ENCODE measurements at places on chromosomes 3 and 15. TPM values are rescaled to one million over a fixed set of nuclear protein-coding genes. Genes with fewer than 3 reads are reported as not detected.

- DNase-seq: no peak
- H3K27me3 ChIP-seq: no peaks in the 10 kb centered on the region
- no peaks in the 10 kb centered on the region for H3K4me1 ChIP-seq
Measured at GRCh38 chr3:146569314-146569713, 24.9 kb upstream of the PLSCR1 start.

Gene TMEM40
- not detected for total RNA-seq

DNA sequence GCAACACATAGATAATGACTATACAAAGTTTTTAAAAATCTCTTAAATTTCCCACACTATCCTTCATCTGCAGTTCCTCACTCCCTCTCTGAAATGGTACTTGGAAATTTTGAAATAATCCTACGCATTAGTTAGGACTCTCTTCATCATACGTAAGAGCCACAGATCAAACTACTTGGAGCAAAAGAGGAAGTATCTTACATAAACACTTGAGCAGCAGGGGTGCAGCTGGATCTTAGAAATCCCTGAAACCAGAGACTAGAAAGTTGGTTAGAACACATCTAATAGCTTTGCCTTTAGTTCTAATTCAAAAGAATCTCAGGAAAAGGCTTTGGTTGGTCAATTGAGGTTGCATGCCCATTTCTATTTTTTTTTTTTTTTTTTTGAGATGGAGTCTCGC lies 38.8 kb upstream of the ZNF445 start:
- no peaks in the 10 kb centered on the region for H3K27me3 ChIP-seq
- H3K4me3 ChIP-seq: no peak overlapping the region
- no peak for DNase-seq
- H3K36me3 ChIP-seq: no peaks in the 10 kb centered on the region

GRCh38 chr3:133301194-133301593 lies 98.7 kb upstream of the BFSP2 start:
- no peaks in the 10 kb centered on the region for H3K36me3 ChIP-seq
- H3K4me1 ChIP-seq: no peaks in the 10 kb centered on the region
- no peak overlapping the region for H3K4me3 ChIP-seq
- H3K27ac ChIP-seq: no peak overlapping the region

DNA sequence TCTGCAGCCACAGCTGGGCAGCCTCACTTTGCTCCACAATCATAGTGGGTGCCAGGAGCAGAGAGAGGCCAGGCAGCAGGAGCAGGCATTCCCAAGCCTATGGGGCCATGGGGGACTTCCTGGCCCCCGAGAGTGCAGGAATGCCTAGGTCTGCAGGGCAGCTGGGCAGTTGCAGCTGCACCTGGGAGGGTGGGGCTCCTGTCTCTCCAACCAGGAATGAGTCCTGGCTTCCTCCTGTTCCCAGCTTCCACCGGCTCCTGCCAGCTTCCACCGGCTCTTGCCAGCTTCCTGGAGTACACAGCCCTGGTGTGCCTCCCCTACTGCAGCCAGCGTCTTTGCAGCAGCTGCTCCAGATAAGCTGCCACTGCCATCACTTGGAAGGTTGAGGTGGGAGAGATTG lies 86.3 kb upstream of the CDV3 start:
- H3K27ac ChIP-seq: no peak overlapping the region
- H3K4me3 ChIP-seq: no peak overlapping the region
- no peaks in the 10 kb centered on the region for H3K36me3 ChIP-seq
- H3K4me1 ChIP-seq: no peaks in the 10 kb centered on the region

- H3K4me3 ChIP-seq: no peak overlapping the region
- DNase-seq: no peak
- peaks cover 43% of the 10 kb centered on the region for H3K36me3 ChIP-seq
- H3K27ac ChIP-seq: no peak overlapping the region
- no peaks in the 10 kb centered on the region for H3K27me3 ChIP-seq
Measured at GRCh38 chr3:123148772-123149171, 53.0 kb upstream of the SEC22A start.

GRCh38 chr15:77461486-77461885 lies 40.8 kb downstream of the HMG20A start:
- H3K27ac ChIP-seq: no peak overlapping the region
- H3K4me1 ChIP-seq: peaks cover 20% of the 10 kb centered on the region
- H3K27me3 ChIP-seq: no peaks in the 10 kb centered on the region
- H3K4me3 ChIP-seq: no peak overlapping the region

Gene CDHR4
- 0.68 TPM for total RNA-seq

DNA sequence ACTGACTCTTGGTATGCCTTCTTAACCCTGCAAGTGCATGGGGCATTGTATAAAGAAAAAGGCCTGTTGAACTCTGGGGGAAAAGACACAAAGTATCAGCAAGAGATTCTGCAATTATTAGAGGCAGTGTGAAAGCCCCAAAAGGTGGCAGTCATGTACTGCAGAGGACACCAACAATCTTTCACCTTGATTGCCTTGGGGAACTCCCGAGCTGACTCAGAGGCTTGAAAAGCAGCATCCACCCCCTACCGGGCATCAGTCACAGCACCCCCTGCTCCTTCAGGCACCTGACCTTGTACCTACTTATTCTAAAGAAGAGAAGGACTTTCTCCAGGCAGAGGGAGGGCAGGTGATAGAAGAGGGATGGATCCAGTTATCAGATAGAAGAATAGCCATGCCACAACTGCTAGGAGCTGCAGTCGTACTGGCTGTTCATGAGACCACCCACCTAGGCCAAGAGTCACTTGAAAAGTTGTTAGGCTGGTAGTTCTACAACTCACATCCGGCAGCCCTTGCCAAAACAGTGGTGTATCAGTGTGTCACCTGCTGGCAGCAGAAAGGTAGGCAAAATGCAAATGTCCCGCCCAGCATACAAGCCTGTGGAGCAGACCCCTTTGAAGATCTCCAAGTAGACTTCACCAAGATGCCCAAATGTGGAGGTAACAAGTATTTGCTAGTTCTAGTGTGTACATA lies 241.6 kb upstream of the CNTN6 start:
- no peaks in the 10 kb centered on the region for H3K27me3 ChIP-seq
- DNase-seq: no peak
- H3K4me1 ChIP-seq: no peaks in the 10 kb centered on the region
- no peak overlapping the region for H3K4me3 ChIP-seq
- no peaks in the 10 kb centered on the region for H3K36me3 ChIP-seq

DNA sequence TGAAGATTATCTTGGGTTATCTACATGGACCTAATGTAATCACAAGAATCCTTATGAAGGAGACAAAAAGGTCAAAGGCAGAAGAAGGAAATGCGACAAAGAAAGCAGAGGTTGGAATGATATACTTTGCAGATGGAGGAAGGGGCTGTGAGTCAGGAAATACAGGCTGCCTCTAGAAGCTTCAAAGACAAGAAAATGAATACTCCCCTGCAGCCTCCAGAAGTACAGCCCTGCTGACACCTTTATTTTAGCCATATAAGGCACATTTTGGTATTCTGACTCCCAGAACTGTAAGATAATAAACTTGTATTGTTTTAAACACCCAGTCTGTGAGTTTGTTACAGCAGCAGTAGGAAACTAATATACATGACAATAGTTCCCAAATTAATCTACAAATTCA lies 58.6 kb downstream of the SIDT1 start:
- no peak overlapping the region for H3K27ac ChIP-seq
- DNase-seq: no peak
- H3K36me3 ChIP-seq: no peaks in the 10 kb centered on the region

DNA sequence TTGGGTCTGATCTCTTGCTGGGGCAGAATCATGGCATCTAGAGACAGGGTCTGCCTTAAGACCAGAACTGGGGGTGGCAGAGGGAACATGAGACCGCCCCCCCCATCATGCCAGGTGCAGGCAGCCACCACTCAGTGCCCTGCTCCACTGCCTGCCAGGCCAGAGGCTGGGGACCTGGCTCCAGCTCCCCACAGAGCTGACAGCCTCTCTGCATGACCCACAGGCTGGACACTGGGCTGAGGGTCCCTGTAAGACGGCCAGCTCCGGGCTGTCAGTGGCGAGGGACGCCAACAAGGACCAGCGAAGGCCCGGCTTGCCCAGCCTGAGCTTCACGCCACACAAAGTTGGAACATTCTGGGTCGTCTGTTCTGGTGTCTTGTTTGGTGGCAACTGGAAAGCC lies 145.6 kb downstream of the NSMCE3 start:
- H3K4me1 ChIP-seq: no peaks in the 10 kb centered on the region
- DNase-seq: no peak
- no peak overlapping the region for H3K4me3 ChIP-seq
- no peaks in the 10 kb centered on the region for H3K27me3 ChIP-seq
- no peak overlapping the region for H3K27ac ChIP-seq
- H3K36me3 ChIP-seq: no peaks in the 10 kb centered on the region

GRCh38 chr3:30751610-30752299 lies 142.7 kb downstream of the GADL1 start:
- H3K4me3 ChIP-seq: no peak overlapping the region
- no peaks in the 10 kb centered on the region for H3K36me3 ChIP-seq
- no peak for DNase-seq
- H3K4me1 ChIP-seq: no peaks in the 10 kb centered on the region
- H3K27me3 ChIP-seq: no peaks in the 10 kb centered on the region
- H3K27ac ChIP-seq: no peak overlapping the region

GRCh38 chr15:100918690-100919480 lies at the start of gene LRRK1:
Gene LRRK1 (plus strand): TSS chr15:100919357. CDS start chr15:100924633, 5,276 bp downstream.
- no peaks in the 10 kb centered on the region for H3K36me3 ChIP-seq
- no peaks in the 10 kb centered on the region for H3K27me3 ChIP-seq
- H3K4me3 ChIP-seq: peak within 1 kb of the TSS; percentile 79
- peaks cover 16% of the 10 kb centered on the region for H3K4me1 ChIP-seq

GRCh38 chr3:101362406-101362805 lies 42.0 kb upstream of the IMPG2 start:
- no peaks in the 10 kb centered on the region for H3K4me1 ChIP-seq
- H3K36me3 ChIP-seq: peaks cover 3% of the 10 kb centered on the region
- DNase-seq: no peak
- no peak overlapping the region for H3K4me3 ChIP-seq
- H3K27me3 ChIP-seq: no peaks in the 10 kb centered on the region
- no peak overlapping the region for H3K27ac ChIP-seq

- H3K4me3 ChIP-seq: no peak overlapping the region
- H3K27ac ChIP-seq: no peak overlapping the region
- no peak for DNase-seq
- H3K27me3 ChIP-seq: no peaks in the 10 kb centered on the region
Measured at GRCh38 chr3:48141604-48142137, 46.5 kb downstream of the CDC25A start.

DNA sequence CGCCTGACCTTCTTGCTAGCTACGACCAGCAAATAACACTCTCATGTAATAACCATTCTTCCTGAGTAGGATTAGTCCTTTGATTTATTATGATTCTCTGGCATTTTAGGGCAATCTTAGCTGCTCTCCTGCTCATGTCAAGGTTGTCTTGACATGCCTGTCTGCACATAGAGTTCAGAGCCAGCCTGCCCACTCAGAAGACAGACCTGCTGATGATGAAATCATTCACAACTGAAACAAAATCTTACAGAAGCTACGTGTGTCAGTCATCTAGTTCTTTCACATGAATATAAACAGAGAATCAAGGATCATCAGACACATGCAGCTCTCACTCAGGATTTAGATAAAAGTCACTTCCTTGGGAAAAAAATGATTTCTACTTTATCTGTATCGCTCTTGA lies 173.6 kb upstream of the LYSMD4 start:
- no peaks in the 10 kb centered on the region for H3K4me1 ChIP-seq
- H3K27me3 ChIP-seq: no peaks in the 10 kb centered on the region

DNA sequence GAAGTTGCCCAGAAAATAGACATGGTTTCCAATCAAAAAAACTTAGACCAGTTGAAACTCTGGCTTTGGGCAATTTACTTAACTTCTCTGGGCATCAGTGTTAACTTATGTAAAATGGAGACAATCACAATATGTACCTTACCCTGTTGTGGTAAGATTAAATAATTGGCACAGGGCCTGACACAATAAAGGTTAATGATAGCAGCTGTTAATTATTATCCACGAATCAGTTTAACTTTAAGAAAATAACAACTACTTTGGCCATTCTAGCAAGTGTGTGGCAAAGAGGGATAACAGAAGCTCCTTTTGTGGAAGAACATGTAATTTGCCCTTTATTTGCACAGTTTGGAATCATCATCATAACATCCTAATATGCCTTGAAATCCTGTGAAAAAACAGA lies 787.6 kb downstream of the FHIT start:
- H3K27ac ChIP-seq: no peak overlapping the region
- DNase-seq: no peak
- peaks cover 12% of the 10 kb centered on the region for H3K4me1 ChIP-seq

Gene OIP5
- total RNA-seq: not detected

Gene CCDC39
- total RNA-seq: not detected

Gene CASR
- not detected for total RNA-seq

GRCh38 chr3:5972586-5972985 lies 785.1 kb downstream of the EDEM1 start:
- H3K27me3 ChIP-seq: no peaks in the 10 kb centered on the region
- DNase-seq: no peak
- H3K4me1 ChIP-seq: no peaks in the 10 kb centered on the region
- H3K27ac ChIP-seq: no peak overlapping the region
- no peak overlapping the region for H3K4me3 ChIP-seq

DNA sequence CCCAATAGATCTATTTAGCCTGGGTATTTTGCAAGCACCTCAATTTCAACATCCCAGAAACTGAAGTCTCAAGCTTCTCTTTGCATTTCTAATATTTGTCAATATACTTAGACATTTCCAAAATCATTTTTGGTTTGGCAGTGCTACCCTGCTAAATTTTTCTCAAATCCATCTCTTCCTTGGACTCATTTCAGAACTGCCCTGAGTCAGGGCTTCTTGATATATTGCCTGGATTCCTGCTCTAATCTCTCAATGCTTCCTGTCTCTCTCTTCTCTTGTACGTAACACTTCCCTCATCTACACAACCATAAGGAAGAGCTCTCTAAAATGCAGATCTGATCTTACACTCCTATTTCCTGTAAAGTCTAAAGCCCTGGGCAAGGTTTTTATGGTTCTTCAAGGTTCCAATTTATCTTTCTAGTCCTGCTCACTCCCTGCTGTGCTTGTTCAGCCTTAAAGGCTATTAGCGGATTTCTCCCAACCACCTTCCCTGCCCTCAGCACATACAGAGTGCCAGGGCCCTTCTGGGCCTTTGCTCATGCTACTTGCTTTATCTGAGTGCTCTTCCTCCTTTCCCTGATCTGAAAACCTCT lies 53.0 kb upstream of the MME start:
- H3K4me1 ChIP-seq: no peaks in the 10 kb centered on the region
- no peak overlapping the region for H3K4me3 ChIP-seq
- no peak overlapping the region for H3K27ac ChIP-seq
- H3K36me3 ChIP-seq: no peaks in the 10 kb centered on the region

Gene TTC23
- total RNA-seq: 32.8 TPM

Gene MINDY4B
- total RNA-seq: not detected

Gene RGMA
- 55.7 TPM for total RNA-seq

- no peak overlapping the region for H3K27ac ChIP-seq
- no peaks in the 10 kb centered on the region for H3K4me1 ChIP-seq
- DNase-seq: no peak
Measured at GRCh38 chr15:31245135-31245689, 81.4 kb upstream of the KLF13 start.

Gene CGNL1
- 11.8 TPM for total RNA-seq

- no peak overlapping the region for H3K4me3 ChIP-seq
- H3K4me1 ChIP-seq: peaks cover 8% of the 10 kb centered on the region
- DNase-seq: no peak
- no peaks in the 10 kb centered on the region for H3K27me3 ChIP-seq
Measured at GRCh38 chr3:42473083-42473932, 29.1 kb upstream of the VIPR1 start.

GRCh38 chr15:64476550-64476949 lies 16.2 kb downstream of the ZNF609 start:
- no peaks in the 10 kb centered on the region for H3K27me3 ChIP-seq
- no peak for DNase-seq
- H3K27ac ChIP-seq: no peak overlapping the region

Gene SIDT1
- total RNA-seq: 14.0 TPM

GRCh38 chr3:16464511-16465148 lies 48.9 kb downstream of the RFTN1 start:
- H3K27me3 ChIP-seq: no peaks in the 10 kb centered on the region
- H3K4me1 ChIP-seq: peaks cover 72% of the 10 kb centered on the region
- peak overlapping the region; percentile 22 for H3K4me3 ChIP-seq

Measured in thoracic aorta (tissue), 2 donors.